ENCODE measurements at places on chromosomes 4 and X.

GRCh38 chrX:147945286-147945685 lies 33.6 kb downstream of the FMR1 start:
- DNase-seq, result no peak

- no peak for DNase-seq
Measured at GRCh38 chrX:46341767-46342322, 203.4 kb downstream of the ZNF674 start.

DNA sequence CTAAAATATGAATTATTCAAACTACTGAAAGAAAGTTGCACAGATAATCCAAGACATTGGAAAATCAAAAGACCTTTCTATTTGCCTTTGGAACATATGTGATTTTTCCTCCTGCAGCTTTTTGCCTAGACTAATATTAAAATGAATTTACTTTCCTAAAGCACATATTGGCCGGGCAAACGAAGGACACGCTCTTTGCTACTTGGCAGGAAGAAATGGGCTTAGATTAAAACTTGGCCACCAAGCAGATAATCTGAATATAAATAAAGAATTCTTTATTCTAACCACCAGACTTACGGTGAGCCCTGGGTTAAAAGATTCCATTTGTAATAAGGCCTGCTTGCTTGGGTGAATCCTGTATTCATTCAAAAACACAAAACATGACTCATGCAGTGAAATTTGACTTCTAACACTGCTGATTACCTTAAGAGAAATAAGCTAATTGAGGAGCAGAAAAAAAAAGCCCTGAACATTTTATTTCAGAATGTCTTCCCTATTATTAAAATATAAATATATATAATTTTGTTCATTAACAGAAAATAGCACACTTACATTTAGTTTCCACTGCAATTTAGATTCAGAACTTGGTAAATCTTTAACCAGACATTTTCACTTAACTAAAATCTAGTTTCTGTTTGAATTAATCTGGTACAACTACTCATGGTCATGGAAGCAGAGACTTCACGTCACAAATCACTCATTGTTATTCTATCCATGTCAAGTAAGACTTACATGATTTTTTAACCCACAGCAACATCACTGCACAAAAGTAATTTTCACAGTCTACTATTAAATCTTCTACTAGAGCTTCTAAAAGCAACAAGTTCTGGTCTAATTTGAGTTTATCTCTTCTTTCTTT lies 116.1 kb upstream of the PLAC1 start:
- no peak for DNase-seq

DNA sequence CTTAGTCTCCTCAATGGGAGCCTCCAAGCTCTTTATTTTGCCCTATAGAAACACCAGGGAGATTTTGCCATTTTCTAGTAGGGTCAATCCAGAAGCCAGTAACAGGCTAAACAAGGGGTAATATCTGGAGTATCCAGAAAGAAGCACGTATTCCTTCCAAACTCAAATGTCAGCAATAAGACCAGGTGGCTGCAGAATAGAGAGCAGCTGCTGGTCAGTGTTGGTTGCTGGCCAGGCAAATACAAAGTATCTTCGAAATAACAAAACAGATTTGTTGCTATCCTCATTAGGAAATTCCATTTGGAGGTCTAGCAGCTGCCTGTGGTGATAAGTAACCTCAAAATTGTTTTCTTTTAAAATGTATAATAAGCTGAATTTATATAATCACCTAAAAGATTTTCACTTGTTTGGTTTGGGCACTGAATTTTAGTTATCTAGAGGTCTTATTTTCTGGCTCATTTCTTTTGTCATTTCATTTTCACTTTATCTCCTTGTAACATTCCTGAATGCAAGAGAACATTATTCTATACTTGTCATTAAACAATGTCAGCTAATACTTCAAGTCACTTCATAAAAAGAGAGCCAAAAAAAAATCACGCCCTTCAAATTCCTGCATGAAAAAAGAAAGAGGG lies 320.6 kb downstream of the DTHD1 start:
- DNase-seq, result no peak

- no peak for DNase-seq
Measured at GRCh38 chr4:14529653-14530052, 472.6 kb upstream of the CPEB2 start.

DNA sequence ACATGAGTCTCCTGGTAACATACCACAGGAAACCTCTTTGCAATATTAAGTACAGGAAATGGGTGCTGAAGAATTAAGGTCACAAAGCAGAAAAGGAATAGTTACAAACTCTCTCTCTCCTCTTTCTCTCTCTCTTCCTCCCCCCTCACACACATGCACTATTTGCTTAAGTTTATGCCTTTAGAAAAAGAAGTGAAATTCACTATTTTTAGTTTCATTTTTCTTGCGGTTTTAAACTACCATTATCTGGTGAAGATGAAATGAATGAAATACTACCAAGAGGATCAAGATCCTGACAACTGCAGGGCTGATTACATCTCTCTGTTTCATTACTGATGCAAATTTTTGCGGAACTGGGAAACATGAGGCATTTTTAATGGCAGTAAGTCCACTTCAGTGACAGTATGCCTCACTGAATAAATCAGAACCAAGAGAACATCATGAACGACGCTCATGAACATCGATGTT lies 64.3 kb upstream of the FTHL17 start:
- DNase-seq, result no peak

- no peak for DNase-seq
Measured at GRCh38 chr4:168021666-168022065, 70.7 kb upstream of the ANXA10 start.

- DNase-seq, result no peak
Measured at GRCh38 chr4:81635739-81636138, 164.0 kb upstream of the RASGEF1B start.

- no peak for DNase-seq
Measured at GRCh38 chrX:13346646-13347045, 26.8 kb upstream of the ATXN3L start.

DNA sequence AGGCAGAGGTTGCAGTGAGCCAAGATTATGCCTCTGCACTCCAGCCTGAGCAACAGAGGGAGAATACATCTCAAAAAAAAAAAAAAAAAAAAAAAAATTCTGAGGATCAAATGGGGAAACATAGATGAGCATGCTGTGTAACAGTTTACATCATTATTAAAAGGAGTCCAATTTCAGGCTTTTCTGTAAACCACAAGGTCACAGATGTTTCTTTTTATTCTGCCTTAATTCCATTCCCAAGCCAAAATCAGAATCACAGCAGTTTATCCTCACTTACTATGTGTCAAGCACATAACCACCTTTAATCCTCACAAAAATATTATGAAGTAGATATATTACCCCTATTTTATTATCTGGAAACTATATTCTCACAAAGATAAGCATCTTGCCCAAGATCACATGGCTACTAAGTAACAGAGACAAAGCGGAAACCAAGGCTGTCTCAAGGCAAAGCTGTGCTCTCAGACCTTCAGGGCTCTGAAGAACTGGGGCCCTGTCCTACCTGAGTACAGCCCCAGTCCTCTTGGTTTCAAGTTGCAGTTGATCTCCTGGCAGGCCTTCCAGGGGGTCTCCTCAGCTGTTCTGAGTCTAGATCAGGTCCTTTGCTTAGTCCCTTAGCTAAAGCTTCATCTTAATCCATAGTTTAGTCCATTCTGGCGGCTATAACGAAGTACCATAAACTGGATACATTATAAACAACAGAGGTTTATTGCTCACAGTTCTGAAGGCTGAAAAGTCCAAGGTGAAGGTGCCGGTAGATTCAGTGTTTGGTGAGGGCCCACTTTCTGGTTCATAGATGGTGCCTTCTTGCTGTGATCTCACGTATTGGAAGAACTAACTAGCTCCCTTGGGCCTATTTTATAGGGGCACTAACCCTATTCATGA lies 141.3 kb downstream of the PALLD start:
- no peak for DNase-seq
